Ovary (tissue), 10 donors: ENCODE measurements at places on chromosomes 7 and 10.

DNA sequence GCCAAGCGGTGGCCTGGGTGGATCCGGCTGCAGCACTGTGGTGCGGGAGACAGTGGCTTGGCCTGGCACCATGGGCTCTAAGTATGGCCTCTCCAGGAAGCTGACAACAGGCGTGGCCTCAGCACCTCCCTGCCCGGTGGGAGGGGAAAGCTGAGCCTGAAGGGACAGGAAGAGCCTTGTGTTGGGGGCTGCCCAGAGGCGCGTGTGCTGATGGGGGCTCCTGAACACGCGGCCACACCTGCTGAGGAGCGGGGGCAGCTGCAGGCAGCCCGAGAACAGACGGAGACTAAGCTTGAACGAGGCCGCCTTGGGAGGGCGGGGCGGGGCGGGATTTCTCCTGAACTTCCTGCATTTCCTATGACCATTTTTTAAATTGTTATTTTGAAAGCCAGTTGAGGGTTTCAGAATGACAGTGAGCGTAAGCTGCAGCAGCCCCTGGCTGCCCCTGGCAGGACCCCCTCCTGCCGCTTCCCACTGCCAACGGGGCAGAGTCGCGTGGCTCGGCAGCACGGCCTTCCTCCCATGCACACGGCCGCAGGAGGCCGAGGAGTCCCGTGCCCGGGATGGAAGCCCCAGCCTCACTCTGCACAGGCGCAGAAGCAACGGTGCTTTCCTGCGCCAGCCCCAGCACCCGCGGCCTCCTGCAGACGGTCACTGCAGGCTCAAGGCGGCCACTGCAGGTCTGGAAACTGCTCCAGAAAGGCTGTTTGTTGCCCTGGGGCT is 43.2 kb downstream of the DPYSL4 start:
- peak overlapping the region; percentile 24 for H3K4me3 ChIP-seq
- no peaks in the 10 kb centered on the region for H3K27me3 ChIP-seq
- H3K4me1 ChIP-seq: peaks cover 4% of the 10 kb centered on the region
- H3K36me3 ChIP-seq: no peaks in the 10 kb centered on the region
- DNase-seq: peak; percentile 35

DNA sequence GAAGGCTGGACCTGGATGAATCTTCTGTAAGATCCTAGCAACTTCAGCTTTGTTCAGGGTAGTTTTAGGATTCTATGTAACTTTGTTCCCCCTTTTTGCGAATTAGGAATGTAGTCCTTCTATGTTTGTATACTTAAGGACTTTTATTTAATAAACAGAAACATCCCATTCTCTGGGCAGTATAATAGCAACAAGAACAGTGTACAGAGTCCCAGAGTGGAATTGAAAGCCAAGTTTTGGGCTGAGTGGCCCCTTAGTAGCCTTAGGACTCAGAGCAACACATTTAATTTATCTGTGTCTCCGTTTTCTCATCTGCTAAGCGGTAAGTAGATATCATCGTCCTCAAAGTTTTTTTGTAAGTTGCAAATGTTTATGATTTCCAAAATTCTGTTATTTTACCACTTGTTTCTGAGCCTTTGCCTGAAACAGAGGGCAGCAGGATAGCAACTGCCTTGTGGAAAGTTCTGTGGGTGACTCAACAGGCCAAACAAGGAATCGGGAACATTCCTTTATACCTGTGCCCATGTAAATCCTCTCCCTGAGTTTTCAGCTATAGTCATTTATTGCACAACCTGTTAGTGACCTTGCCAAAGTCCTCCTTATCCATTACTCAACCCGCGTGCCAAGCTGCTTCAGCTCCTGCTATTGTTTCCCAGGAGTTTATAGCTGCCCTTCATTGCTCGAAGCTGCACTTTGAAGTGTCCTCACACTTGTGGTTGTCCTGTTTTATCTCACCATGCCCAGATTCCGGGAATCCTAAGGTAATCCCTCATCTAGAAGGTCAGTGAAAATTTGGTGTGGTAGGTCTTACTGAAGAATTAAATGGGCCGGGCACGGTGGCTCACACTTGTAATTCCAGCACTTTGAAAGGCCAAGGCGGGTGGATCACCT is 199.1 kb upstream of the AHR start:
- H3K36me3 ChIP-seq: no peaks in the 10 kb centered on the region
- peaks cover 4% of the 10 kb centered on the region for H3K4me1 ChIP-seq
- no peak overlapping the region for H3K4me3 ChIP-seq

DNA sequence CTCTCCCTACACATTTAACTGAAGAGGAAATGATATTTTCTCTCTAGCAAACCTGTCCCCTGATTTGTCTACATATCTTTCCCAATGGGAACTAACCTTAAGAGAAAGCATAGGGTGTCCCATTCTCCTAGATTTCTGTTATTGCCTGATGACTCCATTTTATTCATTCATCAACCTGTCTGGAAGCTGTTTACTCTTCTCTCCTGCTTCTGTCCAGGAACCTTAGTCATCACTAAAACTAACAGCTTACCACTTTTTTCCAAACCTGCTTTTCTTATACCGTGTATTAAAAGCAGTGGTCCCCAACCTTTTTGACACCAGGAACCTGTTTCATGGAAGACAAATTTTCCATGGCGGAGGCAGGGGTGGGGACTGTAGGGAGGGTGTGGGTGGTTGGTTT is 473.3 kb upstream of the PCDH15 start:
- H3K27me3 ChIP-seq: no peaks in the 10 kb centered on the region
- no peaks in the 10 kb centered on the region for H3K4me1 ChIP-seq
- H3K36me3 ChIP-seq: no peaks in the 10 kb centered on the region
- H3K4me3 ChIP-seq: no peak overlapping the region
- DNase-seq: no peak
- no peak overlapping the region for H3K27ac ChIP-seq

GRCh38 chr7:33642312-33642711 is 263.0 kb upstream of the BMPER start:
- no peak for DNase-seq
- no peak overlapping the region for H3K4me3 ChIP-seq
- H3K4me1 ChIP-seq: no peaks in the 10 kb centered on the region
- H3K27ac ChIP-seq: no peak overlapping the region

GRCh38 chr10:15237351-15237750 is 68.9 kb upstream of the NMT2 start:
- no peak for DNase-seq
- H3K4me3 ChIP-seq: no peak overlapping the region
- H3K36me3 ChIP-seq: no peaks in the 10 kb centered on the region
- no peaks in the 10 kb centered on the region for H3K27me3 ChIP-seq
